ENCODE measurements at places on chromosomes 2 and 18.

DNA sequence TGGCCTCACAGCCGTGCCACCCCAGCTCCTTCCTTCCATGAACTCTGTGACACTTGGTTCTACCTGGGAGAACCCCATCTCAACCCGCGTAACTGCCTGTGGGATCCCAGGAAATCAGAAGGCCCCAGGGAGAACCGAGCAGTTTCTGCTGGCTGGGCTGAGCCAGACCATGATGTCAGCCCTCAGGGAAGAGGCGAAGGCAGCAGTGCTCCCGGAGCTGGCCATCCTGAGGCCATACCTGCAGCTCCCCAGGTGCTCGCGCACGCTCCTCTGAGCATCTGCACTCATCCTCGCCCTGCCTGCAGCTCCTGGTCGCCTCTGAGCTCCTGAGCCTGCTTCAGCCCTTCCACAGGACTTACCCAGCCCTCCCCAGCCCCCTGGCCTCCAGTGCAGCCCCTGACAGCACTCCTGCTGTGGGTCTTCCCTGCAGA, 186.1 kb downstream of the SEPTIN10 start:
- no peak for DNase-seq

- no peak for DNase-seq
These were observed 18.9 kb downstream of the INPP4A start for GRCh38 chr2:98463551-98463971.

GRCh38 chr2:58598171-58598570, 357.0 kb upstream of the FANCL start:
- DNase-seq, result no peak

DNA sequence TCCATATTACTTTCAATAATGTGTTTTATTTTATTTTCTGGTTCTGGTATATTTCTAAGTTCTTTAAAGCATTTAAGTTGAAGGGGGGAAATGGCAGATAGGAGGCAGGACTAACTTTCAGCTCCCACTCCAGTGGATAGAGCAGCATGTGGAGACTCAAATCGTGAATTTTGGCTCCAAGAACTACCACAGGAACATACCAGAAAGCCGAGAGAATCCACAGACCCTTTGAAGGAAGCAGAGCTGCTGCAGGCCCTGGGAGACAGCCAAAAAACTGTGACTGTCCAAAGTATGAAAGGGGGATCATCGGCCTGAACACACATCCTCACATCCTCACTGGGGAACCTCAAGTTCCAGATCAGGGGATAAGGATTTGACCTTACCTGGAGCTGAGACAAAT, 207.6 kb upstream of the VWC2L start:
- DNase-seq, result no peak

GRCh38 chr18:62183578-62184195, 3.2 kb downstream of the PIGN start:
- no peak for DNase-seq

GRCh38 chr18:46809145-46809544, 52.3 kb upstream of the ST8SIA5 start:
- no peak for DNase-seq

DNA sequence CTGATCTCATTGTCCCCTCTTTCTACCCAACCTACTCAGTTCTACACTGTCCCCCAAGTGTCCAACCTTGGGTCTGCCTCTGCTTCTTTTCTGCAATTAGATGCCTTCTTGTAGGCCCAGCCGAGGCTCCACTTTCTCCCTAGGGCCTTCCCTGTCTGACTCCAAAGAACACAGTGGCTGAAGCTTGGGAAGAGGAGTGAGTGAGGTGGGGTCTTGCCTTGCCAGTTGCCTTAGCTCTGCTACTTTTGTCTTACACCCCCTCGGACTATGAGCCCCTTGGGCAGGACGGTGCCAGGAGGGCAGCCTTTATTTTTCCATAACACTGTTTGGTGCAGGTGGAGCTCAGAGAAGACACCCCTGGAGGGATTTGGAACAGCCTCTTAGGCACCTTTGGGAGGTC, 345.1 kb downstream of the CYP26B1 start:
- no peak for DNase-seq

DNA sequence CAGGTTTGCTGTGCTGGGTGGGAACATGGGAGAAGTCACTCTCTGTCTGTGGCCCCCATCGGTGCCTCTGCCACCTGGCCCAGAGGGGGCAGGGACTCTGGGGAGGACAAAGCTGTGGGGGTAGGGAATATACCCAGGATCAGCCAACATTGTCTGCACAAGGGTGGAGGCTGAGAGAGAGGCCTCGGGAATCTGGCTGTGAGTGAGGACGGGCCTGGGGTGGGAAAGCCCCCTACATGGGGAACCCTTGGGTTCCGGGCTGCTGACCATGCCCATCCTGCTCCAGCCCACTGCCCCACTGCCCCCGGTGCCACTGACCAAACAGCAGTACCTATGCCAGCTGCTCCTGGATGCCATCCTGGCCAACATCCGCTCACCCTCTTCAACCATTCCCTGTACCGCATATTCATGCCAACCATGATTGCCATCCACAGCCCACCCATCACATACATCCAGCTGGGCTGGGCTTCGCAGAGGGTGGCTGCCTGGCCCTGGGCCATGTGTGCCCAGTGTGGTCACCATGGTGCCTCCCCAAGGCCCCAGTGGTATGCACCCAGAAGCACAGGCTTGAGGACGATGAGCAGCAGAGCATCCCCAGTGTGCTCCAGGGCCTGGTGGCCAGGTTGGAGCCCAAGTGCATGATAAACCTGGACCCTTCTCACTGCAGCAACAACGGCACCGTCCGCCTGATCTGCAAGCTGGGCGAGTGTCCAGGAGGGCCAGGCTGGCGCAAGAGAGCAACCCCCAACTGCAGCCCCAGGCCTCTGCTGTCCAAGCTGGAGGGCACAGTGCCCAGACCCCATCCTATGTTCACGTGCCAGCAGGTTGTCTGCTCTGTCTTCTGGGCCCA, 6.9 kb upstream of the POTEF start:
- DNase-seq, result no peak

- DNase-seq, result no peak
These were observed 12.6 kb downstream of the AGAP1 start for GRCh38 chr2:235506291-235506996.

GRCh38 chr2:222859786-222860612, 837 bp upstream of the ACSL3 start:
- DNase-seq, result no peak

DNA sequence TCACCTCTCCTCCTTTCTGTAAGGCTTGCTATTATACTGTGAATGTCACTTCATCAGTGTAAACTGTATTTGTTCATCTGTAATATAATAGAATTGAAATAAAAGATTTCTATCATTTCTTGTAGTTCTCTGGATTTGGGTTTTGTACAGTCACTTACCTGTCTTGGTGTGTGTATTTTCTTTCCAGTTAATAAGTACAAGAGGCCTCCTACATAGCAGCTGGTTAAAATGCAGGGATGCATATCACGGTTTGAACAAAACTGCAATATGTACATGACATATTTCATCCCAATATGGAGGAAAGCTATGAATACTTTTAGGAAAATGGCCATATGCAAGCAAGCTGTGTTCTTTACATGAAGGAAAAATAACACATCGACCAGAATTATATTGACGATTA, 5.4 kb upstream of the STAT1 start:
- no peak for DNase-seq

DNA sequence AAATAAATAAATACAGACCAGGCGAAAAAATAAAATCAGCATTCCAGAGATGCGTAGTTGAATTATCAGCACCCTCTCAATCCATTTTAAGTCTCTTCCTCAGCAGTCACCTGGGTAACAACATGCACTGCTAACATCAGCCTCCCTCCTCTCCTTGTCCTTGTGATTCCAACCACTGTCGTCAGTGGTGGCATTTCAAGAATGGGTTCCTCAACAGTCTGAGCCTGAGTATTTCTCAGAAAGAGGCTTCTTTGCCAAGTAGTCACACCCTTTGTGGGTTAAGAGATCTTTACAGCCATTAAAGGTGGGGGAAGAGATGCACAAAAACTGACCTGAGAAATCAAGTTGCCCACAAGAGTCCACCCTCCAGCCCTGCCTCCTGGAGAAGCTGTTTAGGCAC, 39.0 kb downstream of the NOL10 start:
- no peak for DNase-seq

- DNase-seq, result no peak
These were observed 75.7 kb downstream of the CHST9 start for GRCh38 chr18:27109451-27109850.

DNA sequence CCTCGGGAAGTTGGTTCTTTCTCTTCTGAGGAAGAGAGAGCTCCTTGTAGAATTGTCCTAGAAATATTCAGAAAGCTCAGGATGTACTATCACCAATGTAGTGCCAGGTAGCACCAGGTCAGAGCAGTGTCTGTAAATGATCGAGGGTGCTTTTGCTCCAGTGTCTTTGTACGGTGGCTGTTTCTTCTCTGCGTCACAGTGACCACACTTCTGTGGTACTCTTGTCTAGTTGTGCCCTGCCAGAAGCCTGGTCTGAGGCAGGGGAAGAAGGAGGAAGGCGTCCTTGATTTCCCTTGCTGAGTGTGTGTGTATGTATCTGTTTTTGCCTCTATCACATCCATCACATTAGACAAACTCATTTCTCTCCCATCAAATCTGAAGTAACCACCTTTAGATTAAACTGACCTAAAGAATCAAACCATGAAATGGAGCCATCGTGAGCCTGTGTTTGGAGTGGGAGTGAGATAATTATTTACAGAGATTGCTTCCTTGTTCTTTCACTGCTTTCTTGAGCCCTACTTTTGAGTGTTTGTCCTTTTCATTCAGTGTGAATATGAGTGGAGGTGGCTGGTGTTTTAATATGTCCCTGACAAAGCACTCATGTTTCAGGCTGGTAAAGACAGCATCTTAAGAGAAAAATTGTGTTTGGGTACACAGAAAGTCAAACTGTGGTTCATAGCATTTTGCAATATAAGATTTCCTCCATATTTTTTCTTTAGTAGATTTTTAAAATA, 97.2 kb downstream of the ACOXL start:
- no peak for DNase-seq

DNA sequence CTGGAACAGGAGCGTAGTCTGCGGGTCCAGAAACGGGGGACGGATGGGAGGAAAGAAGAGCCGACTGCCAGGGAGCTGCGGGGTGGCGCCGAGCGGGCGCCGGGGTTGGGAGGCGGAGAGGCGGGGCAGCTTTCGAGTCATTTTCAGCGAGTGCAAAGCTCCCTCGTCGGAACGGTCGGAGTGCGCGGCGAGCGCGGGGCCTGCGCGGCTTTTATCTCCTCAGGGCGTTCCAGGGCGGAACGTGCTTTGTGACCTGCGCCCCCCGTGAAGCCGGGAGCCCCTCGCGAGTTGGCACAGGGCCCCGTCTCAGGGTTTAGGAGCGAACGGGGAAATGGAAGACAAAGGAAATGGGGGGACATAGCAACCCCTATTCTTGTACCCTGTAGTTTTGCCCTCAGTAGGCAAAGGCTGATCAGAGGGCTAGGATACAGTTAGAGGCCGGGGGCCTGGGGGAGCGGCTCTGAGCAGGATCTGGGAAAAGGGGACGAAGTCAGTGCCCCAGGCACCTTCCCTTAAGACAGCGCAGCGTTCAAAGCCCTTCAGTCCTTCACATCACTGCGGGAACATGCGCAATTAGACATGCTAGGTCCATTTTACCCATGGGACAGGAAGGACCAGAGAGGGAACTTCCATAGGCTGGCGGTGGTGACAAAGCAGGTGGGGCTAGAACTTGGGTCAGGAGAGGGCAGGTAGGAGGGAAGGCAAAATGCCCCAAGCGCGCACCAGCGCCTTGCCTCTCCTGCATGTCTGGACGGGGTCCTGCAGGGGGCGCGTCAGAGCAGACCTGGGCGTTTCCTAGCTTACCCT, 60.1 kb upstream of the IL1RL1 start:
- DNase-seq, result no peak

All from cortex of kidney (tissue), 1 donor.